T follicular helper cell (primary cell): ENCODE measurements at places on chromosomes 11 and 22.

GRCh38 chr11:67178878-67179277 is 59.8 kb downstream of the KDM2A start:
- no peak for DNase-seq

DNA sequence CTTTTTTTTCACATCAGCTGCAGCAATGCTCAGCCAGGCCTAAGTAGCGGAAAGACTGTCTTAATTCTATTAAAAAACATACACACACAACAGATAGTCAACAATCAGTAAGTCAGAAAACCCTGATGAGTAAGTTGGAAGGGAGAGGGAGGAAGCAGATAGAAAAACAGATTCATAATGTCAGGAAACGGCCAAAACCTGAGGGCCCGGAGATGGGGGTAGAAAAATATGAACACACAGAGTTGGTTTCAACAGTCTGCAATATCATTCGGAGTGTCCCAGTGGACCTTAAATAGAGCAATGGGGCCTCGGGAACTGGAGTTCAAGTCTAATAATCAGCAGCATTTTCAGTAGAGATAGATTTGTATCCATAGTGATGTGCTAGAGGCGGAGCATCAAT is 14.8 kb downstream of the LRRC55 start:
- no peak for DNase-seq

DNA sequence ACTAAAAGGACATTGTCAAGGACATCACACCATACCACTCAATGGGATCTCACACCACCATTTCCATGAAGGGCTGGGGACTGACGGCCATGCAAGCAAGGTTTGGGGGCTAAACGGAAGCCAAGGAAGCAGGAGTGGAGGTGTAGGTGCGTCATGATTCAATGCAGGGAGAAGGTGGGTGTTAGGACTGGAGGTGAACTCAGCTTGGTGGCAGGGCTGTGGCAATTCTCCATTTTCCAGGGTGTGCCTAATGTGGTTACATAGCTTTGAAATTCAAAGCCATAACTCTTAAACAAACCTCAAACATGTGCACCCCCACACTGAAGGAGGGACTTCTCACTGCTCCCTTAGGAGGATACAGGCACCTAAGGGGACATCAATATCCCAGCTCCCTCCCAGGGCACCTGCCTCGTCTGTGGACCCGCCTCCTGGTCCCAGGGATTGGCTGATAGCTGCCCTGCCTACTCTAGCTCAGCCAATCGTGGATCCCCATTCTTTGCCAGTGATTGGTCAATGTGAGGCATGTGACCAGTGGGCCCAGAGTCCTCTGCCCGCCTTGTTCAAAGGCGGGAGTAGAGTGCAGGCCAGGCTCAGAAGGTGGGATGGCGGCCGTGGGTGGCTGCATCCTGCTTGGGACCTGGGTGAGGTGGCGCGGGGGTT is 64.6 kb downstream of the CTTN start:
- no peak for DNase-seq

DNA sequence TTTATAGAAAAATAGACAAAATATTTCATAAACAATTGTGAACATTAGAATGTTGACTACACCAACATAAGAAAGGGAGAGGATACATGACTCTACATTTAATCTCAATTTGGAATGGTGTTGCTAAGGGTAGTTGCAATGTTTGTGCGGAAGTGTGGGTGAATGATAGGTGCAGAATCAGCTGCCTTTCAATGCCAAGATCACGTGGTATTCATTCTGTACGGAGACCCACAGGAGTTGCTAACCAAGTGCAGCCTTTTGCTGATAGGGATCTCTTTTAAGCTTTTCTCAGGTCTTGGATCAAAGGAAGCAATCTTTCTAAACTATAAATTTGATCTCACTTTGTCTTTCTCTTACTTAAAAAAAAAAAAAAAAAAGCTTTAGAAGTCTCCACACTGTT is 29.8 kb upstream of the CTSC start:
- no peak for DNase-seq

DNA sequence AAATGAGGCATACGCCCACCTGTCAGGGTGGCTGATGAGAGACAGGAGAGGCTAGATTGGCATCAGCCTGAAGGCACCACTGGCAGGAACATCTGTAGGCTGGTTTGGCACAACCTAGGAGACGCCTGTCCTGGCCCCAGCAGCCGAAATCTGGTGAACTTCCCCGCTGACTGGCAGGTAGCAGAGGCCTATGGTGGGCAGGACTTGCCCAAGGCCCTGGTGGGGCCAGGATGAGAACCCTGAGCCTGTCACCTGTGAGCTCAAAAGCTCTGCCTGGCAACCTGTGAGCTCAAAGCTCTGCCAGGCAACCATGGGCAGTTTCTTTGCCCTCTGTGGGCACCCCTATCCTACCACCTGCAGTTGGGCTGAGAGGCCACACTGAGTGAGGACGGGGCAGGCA is 2.5 kb downstream of the DERL3 start:
- DNase-seq = no peak

DNA sequence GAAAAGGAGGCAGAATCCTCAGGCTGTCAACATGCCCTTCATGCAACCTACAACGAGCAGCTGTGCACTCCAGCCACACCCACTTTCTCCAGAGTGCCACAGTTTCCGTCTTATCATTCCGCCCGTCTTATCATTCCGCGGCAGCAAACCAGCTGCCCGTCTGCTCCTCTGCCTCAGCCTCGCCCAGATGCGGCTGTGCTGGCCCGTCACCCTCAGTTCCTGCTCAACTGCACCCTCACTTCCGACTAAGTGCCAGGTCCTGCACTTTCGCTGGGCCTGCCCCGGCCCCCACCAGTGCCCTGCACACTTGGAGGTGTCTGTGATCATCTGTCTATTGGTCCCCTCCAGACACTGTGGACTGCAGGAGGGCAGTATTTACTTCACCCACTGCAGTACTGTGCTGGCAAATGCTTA is 43.7 kb downstream of the MICAL3 start:
- DNase-seq = peak; percentile 7

DNA sequence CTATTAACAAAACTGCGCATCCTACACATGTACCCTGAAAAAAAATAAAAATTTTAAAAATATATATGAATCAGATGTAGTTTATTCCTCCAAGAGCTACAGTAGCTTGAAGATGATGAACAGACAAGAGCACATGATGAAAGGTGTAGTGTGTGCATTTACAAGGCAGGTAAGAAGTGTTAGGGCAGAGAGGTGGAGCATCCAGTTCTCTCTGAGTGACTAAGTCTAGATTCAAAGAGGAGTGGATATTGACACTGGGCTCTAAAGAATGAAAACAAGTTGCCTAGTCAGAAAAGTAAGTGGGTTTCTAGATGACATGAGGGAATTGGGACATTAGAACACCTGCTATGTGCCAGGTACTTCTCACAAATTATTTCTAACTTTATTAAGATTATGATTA is 76.0 kb upstream of the CARD18 start:
- no peak for DNase-seq

DNA sequence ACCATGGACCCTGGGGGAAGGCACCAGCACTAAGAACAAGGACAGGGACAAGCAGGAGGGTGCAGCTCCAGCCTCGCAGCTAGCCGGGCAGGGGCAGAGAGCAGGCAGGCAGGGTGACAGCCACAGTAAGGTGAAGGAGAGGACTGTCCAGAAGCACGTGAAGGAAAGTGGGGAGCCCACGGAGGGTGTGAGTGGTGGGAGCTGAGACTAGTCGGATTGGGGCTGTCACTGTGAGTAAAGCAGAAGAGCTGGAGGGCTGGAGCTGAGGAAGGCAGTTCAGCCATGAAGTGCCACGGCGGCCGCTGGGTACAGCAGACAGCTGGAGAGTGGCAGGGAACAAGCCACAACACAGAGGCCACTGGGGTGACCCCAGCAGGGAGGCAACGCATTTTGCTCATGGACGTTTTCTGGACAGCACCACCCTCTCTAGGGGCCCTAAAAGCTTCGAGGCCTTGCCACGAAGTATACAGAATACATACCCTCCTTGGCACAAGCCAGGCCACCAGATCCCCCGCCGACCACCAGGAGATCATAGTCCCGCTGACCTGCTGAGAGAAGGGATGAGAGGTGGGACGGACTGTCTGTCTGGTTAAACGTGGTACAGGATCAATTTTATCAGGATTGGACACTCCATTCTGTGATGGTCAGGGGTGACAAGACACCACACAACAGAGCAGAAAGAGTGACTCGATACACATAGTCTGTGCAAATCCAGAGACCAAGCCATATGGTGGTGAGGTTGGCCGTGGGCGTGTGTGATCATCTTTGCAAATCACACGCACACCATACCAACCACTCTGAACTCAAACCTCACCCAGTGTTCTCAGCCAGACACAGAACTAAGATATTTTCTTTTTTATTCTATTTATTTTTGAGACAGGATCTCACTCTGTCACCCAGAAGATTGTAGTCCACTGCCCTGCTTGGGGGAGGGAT is 10.8 kb upstream of the COMT start:
- DNase-seq = no peak

GRCh38 chr22:30340911-30341685 is 14.4 kb upstream of the TBC1D10A start:
- no peak for DNase-seq

- no peak for DNase-seq
These were observed 2.2 kb upstream of the MRGPRG start for GRCh38 chr11:3220521-3221407.

DNA sequence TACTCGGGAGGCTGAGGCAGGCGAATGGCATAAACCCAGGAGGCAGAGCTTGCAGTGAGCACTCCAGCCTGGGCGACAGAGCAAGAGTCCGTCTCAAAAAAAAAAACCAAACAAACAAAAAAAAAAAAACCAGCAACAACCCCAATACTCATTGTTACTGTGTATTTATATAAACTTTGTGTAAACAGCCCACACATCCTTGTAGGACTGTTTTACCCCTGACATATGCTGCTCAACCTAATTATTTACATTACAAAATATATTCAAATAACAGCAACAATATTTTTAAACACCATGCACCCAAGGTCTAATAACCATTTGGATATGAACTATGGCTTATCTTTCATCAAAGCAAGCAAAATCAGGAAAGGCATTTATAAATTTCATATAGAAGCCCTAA is 284.1 kb downstream of the TTC28 start:
- DNase-seq = no peak

DNA sequence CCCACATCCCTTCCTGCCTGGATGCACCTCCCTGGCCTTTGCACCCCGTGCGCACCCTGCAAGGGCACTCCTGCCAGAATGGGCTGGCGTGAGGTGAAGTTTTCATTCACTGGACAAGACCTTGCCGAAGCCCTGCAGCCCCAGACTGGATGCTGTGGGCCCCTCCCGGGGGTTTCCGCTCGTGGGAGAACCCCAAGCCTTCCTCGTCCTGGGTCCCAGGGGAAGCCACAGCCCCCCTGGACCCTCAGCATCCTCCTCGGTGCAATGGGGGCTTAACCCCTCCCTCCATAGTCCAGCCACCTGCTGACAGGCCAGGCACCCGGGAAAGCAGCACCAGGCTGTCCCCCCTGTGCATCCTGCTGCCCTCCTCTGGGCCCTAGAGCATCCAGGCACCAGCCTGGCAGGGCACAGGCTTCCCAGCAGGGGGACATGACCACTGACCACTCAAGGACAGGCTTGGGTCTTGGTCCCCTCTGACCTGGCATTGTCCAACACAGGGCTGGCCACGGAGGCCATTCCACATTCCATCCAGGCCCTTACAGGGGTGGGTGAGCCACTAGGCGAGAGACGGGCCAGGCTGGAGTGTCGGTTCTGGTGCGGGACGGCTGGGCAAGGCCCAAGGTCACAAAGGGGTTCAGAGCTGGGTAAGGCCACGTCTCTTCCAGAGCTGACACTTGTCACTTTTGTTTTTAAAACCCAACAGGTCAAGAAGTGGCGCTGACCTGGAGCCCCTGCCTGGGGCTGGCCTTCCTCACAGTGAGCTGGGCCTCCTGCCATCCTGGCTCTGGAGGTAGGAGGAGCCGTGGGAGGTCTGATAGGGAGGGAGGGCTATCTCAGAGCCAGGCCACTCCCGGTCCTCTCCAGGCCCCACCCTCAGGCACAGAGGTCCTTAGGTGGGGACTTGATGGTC is 41.5 kb upstream of the PPARA start:
- DNase-seq = no peak

DNA sequence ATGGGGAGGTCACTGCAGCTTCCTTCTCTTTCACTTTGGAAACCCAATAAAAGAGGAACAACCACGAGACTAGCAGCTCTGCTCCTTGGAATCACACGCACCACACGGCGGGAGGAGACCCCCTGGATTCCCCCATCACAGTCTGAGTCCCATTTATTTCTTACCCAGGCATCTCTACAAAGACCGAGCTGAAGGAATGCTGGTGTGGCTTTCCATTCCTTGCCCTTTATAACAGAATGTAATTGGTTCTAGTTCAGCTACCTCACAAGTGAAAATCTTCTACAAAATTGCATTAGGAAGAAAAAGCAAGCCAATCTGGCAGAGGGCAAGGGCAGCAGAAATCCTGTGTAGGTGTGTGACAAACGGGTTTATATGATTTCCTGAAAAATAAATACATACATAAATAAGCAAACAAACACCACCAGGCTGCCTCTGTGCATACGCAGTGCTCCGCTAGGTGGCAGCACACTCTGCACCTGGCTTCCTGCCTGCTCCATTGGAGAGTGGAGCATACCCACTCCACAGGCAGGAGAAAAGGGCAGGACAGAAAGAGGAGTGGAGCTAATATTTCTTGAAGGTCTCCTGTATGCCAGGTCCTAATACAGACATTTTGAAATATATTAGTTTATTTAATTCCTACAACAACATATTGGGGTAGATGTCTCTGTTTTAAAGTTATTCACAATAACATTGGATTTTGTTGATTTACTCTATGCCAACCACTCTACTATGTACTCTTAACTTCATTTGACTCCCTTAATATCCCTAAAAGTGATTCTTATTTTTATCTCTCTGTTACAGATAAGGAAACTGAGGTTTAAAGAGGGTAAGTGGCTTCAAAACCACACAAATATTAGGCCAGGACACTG is 673.1 kb downstream of the KCNA4 start:
- DNase-seq = no peak

DNA sequence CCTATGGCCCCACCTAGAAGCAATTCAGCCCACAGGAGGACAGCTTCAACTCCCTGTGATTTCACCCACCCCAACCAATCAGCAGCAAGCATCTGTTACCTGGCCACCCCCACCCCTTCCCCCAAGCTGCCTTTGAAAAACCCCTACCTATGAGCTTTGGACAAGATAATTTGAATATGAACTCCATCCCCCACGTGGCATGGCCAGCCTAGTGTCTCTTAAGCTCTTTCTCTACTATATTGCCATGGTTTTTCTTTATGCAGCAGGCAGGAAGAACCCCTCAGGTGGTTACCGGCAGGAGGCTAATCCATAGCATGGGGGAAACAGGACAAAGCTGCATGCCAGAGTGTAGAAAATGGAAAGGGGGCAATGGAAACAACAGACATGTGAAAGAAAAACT is 29.0 kb downstream of the CTSC start:
- no peak for DNase-seq

- DNase-seq = no peak
These were observed 108.2 kb upstream of the OR4B1 start for GRCh38 chr11:48108231-48109045.
